NCI-H1417 (cell line): ENCODE measurements at places on chromosomes 5 and 9.
A peak's percentile ranks its signal among the peaks of the same experiment; 100 is the strongest.

GRCh38 chr9:74447451-74448193, 49.5 kb upstream of the RORB start:
- DNase-seq = no peak

GRCh38 chr9:124779368-124780059, 2.6 kb downstream of the OLFML2A start:
- no peak for DNase-seq

DNA sequence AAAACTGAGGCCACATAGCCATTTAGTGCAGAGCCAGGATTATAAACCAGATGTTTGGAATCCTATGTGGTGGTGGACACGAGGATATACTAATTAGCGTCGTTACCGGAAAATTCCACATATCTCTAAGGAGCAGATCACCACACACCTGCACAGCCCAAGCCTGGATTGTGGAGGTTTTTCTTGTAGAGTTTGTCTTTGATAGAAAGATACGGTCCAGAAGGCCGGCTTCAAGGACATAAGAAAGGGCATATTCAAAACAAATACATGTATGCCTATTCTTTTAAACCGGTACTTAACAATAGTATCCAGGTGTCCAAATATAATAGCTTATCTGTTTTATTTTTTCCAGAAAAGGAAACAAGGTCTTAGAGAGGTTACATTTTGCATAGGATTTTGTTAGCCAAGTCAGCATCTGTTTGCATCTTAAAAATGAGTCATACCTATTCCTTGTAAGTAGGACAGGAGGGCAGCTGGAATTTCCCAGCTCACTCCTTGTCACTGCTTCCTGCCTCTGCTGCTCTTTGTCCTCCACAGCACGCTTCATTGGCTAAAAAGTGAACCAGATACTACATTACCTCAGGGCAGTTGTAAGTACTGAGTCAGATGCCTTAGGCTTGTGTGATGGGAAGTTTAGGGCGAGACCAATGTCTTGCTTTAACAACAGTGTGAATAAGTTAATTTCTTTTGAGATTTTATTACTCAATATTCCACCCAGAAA, 3.6 kb downstream of the TMC1 start:
- peak; percentile 20 for DNase-seq

- no peak for DNase-seq
These were observed 261.8 kb downstream of the MCTP1 start for GRCh38 chr5:95022967-95023695.

DNA sequence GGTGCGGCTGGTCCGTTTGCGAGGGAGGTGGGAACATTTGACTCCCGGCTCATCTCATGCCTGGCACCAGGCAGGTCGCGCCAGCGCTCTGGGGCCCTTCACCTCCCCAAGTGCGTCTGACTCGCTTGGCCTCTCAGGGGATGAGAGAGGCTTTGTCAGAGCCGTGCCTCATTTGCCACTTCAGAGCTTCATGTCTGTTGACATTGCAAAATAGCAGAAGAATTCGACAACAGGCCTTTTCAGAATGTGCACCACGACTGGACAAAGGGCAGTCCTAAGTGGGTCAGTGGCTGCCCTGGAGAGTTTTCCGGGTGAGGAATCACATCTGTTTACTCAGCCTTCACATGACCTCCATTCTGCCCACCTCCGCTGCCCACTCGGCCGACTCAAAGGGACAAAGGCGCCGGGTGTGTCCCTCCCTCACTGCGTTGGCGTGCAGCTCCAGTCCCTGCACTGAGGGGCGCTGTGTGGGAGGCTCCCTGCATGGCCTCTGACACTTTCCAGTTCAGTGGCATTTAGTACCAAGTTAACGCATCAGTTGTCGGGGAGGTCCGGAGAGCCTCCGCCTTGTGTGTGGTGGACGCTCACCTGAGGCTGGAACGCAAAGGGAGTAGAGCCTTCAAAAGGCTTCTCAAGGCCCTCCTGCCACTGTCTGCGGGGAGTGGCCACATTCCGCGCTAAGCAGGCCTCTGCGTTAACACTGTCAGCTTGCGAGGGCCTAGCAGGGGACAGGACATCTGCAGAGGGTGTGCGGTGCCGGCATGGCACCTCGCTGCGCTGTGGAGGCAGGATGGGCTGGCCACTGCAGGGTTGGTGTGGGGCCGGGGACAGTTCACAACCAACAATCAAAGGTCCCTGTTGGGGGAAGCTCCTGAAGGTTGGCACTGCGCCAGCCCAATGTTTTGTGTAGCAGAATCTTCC, 171.5 kb downstream of the NXNL2 start:
- DNase-seq = no peak

GRCh38 chr5:38719916-38720315, 125.9 kb upstream of the OSMR start:
- DNase-seq = no peak

GRCh38 chr5:136182618-136183017, 10.3 kb downstream of the SMIM32 start:
- DNase-seq = no peak

DNA sequence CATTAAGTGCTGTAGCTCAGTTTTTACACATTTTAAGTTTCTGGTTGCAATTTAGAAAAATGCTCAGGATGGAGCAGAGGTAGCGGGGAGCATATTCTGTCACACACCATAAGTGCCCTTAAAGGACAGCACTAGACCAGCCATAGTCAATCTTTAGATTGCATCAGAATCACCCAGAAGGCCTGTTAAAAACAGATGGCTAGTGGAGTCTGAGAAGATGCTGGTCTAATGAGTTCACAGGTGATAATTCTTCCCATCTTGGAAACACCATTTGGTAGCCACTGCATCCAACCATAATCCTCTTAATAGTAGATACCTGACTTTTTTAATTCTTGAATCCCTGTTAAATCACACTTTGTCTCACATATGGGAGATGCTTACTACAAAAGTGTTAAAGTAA, 113.2 kb downstream of the CDH18 start:
- DNase-seq = no peak

DNA sequence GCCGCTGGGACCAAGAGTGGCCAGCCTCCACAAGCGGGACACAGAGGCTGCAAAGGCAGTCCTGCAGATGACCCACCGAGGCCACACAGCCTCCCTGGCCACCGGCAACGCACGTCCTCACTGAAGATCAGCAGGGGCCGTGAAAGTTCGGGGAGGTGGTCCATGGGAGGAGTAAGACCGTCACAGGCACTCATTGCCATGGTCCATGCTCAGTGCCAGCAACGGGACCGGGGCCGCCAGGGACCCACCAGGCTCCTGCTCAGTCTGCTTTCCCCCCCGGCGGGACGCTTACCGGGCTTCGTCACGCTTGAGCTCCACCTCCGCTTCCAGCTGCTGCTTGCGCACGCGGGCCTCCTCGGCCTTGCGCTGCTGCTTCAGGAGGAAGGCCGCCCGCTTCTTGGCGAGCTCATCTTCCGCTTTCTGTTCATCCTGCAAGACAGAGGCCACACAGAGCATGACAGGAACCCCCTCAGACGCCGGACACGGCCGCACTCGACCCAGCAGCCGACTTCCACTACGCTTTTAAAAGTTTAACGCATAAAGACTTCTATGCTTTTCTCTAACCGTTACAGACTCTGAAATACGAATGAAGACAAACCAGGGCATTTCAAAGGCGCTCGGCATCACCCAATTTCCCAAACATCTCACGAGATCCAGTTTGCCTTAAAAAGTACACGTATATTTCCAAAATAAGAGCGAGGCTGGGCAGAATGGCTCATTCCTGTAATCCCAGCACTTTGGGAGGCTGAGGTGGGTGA, 88.4 kb downstream of the CAMSAP1 start:
- DNase-seq = no peak

- peak; percentile 71 for DNase-seq
These were observed 32.7 kb upstream of the DNAH5 start for GRCh38 chr5:13976867-13977830.
